PC-9 (cell line): ENCODE measurements at places on chromosomes 1 and 21.

DNA sequence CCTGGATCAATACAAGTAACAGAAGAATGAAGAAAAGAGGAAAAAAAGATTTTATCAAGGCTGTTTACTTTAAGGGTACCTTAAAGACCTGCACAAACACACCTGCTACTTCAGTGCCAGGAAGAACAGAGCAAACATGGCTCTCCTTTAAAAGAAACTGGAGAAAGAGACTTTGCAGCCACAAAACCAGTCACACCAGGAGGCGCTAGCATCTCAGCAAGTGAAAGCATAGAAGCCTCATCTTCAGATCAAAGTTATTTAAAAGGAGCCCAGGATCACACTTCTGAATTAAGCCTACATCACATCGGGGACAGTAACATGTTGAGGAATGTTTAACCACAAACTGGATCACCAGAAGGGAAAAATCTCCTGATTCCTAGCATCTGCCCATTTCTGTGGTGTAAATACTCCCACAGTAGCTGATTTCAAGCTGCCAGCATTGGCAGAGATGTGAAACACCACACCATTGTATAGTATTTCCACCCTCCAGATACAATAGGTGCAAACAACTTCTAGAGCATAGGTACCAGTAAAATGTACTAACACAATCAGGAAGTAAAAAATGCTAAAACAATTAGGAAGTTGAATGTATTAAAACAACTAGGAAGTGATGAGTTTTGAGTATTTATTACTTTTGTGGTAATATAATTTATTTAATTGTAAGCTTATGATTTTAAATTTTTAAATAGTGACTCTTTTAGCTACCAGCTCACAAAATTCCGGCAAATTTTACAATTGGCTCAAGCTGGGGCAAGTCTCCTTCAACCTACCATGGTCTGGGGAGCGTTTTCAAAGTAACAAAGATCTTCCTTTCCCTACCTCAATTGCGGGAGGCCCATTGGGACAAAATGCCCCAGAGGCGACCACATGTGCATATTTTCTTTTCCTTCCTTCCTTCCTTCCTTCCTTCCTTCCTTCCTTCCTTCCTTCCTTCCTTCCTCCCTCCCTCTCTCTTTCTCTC is 105.3 kb upstream of the CLDN14 start:
- H3K4me1 ChIP-seq = no peaks in the 10 kb centered on the region
- H3K4me3 ChIP-seq = no peak overlapping the region
- no peaks in the 10 kb centered on the region for H3K27me3 ChIP-seq
- H3K27ac ChIP-seq = no peak overlapping the region
- no peaks in the 10 kb centered on the region for H3K36me3 ChIP-seq

DNA sequence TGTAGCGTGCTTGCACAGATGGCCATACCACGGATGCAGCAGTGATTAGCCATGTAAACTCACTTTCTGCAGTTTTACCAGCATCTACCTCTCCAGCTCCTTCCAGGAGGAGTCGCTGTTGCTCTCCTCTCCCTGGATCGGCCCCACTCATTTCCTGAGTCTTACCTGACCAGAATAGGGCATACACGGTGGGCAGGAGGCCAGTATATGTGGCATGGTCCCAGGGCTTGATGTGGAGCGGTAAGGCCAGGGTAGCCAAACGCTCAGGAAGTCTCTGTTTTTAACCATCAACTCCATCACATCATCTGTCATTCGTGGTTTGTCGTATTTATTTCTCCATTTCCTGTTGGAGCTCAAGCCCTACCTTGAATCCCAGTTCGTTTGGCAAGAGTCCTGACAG is 163.4 kb upstream of the USP24 start:
- no peaks in the 10 kb centered on the region for H3K36me3 ChIP-seq
- no peak for DNase-seq
- H3K27me3 ChIP-seq = no peaks in the 10 kb centered on the region
- no peak overlapping the region for H3K27ac ChIP-seq
- no peaks in the 10 kb centered on the region; the same call in 1 of the 2 replicates for H3K4me1 ChIP-seq

GRCh38 chr1:65172936-65173690 is 25.1 kb downstream of the AK4 start:
- H3K27ac ChIP-seq = peak overlapping the region; percentile 81; the same call in 1 of the 2 replicates
- no peaks in the 10 kb centered on the region for H3K27me3 ChIP-seq
- H3K4me3 ChIP-seq = no peak overlapping the region
- H3K36me3 ChIP-seq = no peaks in the 10 kb centered on the region
- peaks cover 70% of the 10 kb centered on the region for H3K4me1 ChIP-seq

DNA sequence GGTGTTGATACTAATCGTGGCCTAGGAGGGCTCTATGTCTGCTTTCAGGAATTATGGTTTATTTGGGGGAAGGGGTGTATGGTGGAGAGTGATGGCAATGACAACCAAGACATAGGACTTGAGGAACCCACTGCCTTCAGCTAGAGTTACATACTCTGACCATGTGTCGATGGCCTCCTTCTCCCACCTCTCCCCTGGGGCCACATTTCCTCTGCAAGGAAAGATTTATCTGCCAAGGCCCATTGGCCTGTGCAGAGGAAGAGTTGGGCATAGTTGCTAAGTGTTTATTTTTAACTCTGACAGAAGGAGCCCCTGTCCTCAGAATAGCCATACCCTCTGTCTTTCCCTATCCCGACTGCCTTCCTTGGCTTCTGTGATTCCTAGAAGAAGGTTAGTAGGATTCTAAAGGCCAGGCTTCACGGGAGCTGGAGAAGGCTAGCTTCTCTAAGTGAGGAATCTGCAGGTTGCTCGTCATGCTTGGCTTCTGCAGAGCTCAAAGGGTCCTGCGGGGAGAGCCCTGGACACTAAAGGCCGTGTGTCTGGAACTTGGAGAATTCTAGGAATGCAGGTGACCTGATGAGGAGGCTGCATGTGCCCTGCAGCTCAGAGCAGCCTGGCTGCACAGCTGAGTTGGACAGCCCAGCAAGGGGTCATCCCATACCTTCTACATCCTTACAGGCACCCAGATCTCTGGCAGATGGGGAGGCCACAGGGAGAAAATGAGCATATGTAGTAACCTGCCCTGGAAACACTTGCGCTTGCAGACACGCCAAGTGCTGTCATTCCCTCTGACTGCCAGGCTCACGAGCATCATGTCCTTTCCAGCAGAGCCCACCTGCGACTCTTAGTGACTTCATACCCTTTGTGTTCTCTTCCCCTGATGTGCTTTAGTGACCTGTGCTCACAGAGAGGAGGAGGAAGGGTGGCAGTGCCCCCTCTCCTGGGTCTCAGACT is 9.7 kb downstream of the MAPKAPK2 start:
- H3K27ac ChIP-seq = no peak overlapping the region
- no peaks in the 10 kb centered on the region for H3K36me3 ChIP-seq
- H3K27me3 ChIP-seq = no peaks in the 10 kb centered on the region
- DNase-seq = peak; percentile 40
- H3K4me1 ChIP-seq = 0 out of 2 replicates have a peak, but pooled peaks cover 4% of the 10 kb centered on the region

- no peaks in the 10 kb centered on the region for H3K36me3 ChIP-seq
- H3K4me1 ChIP-seq = peaks cover 10% of the 10 kb centered on the region
- H3K27ac ChIP-seq = 0 out of 2 replicates have a peak overlapping the region, but pooled peaks have one; percentile 46
These were observed 740 bp downstream of the DSTYK start for GRCh38 chr1:205210756-205211168.

GRCh38 chr1:114609826-114610225 is 28.4 kb upstream of the BCAS2 start:
- DNase-seq = no peak
- H3K27ac ChIP-seq = no peak overlapping the region
- H3K4me1 ChIP-seq = no peaks in the 10 kb centered on the region
- no peaks in the 10 kb centered on the region for H3K27me3 ChIP-seq

GRCh38 chr1:99297923-99298322 is 33.6 kb downstream of the PLPPR4 start:
- no peak for DNase-seq
- no peak overlapping the region for H3K4me3 ChIP-seq
- no peaks in the 10 kb centered on the region for H3K4me1 ChIP-seq
- H3K27me3 ChIP-seq = no peaks in the 10 kb centered on the region
- H3K36me3 ChIP-seq = no peaks in the 10 kb centered on the region

- H3K4me3 ChIP-seq = peak overlapping the region; percentile 4; the same call in 1 of the 2 replicates
- no peaks in the 10 kb centered on the region for H3K27me3 ChIP-seq
- peaks cover 24% of the 10 kb centered on the region for H3K4me1 ChIP-seq
These were observed 159.4 kb downstream of the BARHL2 start for GRCh38 chr1:90557706-90558105.

- no peak overlapping the region for H3K27ac ChIP-seq
- H3K4me1 ChIP-seq = peaks cover 19% of the 10 kb centered on the region
- no peak for DNase-seq
- H3K4me3 ChIP-seq = no peak overlapping the region
These were observed 12.6 kb downstream of the SUCO start for GRCh38 chr1:172545396-172546004.

GRCh38 chr1:60277269-60277668 is 203.7 kb upstream of the C1orf87 start:
- no peak overlapping the region for H3K4me3 ChIP-seq
- DNase-seq = no peak
- no peak overlapping the region for H3K27ac ChIP-seq
- no peaks in the 10 kb centered on the region for H3K36me3 ChIP-seq
- H3K4me1 ChIP-seq = peaks cover 18% of the 10 kb centered on the region

- H3K4me3 ChIP-seq = no peak overlapping the region
- H3K27ac ChIP-seq = no peak overlapping the region
- no peaks in the 10 kb centered on the region for H3K36me3 ChIP-seq
- no peak for DNase-seq
- H3K4me1 ChIP-seq = no peaks in the 10 kb centered on the region
- no peaks in the 10 kb centered on the region for H3K27me3 ChIP-seq
These were observed 30.8 kb upstream of the KIF1B start for GRCh38 chr1:10179406-10180091.
